ENCODE measurements at places on chromosomes 1 and 21.

DNA sequence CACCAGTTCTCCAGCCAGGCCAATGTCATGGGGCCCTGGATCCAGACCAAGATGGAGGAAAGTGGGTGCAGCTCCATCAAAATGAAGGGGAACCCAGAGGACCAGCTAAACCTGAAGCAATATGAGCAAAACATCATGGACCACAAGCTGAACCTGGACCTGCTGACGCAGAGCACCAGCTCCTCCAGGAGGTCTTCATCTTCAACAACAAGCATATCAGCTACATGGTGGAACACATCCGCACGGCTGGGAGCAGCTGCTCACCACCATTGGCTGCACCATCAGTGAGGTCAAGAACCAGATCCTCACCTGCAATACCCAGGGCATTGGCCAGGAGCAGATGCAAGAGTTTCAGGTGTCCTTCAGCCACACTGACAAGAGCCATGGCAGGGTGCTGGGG, 13.7 kb upstream of the EPHA10 start:
- DNase-seq = no peak

DNA sequence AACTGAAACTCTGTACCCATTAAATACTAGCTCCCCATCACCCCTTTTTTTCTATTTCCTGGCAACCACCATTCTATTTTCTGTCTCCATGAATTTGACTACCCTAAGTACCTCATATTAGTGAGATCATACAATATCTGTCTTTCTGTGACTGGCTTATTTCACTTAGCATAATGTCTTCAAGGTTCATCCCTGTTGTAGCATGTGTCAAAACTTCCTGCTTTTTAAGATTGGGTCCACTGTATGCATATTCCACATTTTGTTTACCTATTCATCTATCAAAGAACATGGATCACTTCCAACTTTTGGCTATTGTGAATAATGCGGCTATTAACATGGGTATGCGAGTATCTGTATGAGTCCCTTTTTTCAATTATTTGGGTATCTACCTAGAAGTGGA, 181.6 kb upstream of the ZNHIT6 start:
- no peak for DNase-seq

DNA sequence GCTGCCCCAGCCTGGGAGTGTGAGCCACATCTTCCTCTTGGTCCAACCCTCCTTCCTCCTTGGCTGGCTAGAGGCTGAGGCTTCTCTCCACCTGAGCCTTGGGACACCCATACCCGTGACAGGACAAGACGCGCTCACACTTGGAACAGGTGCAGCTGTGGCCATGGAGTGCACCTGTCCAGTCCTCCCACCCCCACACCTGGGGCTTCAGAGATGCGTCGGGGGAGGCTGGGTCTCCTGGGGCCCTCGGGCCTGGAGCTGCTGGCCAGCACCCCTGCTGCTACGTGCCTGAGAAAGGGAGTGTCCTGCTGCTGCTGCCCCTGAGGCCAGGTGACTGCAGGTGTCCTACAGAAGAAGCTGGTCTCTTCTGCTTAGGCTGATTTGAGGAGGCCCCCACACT, 37.0 kb upstream of the TMEM52 start:
- DNase-seq = no peak

GRCh38 chr1:17636612-17637011, 97.1 kb downstream of the ARHGEF10L start:
- DNase-seq = no peak

GRCh38 chr1:51912881-51913280, 34.4 kb upstream of the NRDC start:
- no peak for DNase-seq

DNA sequence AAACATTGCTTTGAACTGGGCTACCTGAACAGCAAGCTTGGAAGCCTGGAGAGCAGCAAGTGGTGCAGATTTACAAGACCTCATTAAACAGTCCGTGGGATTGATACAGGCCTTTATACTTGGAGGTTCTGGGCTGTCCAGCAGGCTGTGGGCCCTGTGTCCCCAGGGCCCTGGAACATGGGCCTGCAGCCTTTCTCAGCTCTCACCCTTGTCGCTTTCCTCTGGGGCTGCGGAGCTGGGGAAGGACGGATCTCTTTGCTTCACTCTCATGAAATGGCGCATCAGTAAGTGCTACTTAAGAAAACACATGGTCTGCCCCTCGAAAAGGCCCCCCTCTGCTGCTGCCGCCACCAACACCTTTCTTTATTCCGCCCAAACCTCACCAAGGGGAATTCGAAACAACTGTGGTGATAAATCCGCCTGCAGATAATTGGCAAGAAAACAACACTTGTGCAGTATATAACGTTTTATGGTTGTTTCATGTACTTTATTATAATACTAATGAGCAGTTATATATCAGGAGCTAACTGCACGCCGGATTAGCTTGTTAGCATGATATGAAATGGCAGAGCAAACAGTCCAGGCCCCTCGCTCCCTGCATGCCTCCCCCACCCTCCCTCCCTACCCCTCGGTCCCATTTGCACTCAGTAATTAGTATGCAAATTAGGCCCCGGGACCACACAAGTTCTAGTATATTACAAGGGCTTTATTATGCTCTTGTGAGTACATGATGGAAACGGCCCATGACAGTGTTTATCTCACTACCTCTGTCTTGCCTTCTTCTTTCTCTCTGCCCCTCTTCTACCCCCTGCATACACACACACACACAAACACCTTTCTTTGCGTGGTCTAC, 131.5 kb downstream of the RNF220 start:
- no peak for DNase-seq

DNA sequence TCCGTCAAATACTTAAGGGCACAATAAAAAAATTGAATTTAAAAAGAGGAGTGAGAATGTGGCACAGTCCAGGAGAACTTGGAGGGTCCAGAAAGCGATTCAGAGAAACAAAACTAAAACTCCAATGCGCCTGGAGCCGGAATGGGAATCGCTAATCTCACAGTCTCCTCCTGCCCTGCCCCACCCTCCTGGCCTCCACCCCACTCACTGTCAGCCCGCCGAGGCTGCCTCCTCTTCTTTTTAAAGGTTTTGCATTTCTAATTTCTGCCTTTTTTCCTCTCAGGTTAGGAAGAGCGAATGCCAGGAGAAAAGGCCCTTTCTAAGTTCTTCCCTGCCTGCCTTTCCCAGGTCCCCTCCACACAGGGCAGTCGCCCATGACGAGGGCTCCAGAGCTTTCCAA, 135.3 kb downstream of the ZBTB18 start:
- no peak for DNase-seq

DNA sequence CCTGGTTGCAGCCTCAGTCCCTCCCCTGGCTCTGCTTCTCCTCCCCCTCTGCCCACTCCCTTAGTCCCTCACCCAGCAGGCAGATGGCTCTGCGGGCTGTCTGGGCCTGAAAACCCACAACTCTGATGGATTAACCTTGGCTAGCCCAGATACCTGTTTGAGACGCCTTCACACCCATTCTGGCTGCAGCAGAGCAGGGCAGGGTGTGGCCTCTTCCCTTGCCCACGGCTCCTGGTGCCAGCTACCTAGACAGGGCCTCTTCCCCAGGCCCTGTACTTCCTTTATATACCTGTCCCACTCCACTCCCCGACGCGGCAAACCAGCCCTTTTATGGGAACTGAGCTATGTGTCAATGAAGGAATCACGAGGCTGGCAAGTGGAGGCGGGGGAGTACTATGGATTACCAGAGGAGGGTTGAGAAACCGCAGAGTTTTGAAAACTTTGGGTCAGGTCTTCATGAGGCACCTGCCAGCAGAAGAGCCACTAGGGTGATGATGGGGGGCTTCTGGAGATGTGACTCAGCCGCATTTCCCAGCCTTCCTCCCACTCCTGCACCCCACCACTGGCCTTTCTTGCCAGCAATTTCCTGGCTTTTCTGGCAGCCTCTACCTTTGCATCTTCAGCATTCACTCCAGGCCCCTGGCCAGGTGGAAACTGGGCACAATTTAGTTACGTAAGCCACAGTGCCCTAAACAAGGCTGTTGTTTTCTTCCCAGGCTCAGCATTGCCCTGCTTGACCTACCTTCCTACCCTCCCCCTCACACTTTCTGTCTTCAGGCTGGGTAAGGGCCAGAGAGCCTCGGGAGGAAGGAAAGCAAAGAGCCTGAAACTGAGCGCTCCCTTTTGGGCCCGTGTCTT, at the start of gene CHI3L1:
CHI3L1 (minus strand) TSS at position 259 of the 858 bp plus-strand sequence; CDS start at position 178, 81 bp downstream.
- DNase-seq = no peak

DNA sequence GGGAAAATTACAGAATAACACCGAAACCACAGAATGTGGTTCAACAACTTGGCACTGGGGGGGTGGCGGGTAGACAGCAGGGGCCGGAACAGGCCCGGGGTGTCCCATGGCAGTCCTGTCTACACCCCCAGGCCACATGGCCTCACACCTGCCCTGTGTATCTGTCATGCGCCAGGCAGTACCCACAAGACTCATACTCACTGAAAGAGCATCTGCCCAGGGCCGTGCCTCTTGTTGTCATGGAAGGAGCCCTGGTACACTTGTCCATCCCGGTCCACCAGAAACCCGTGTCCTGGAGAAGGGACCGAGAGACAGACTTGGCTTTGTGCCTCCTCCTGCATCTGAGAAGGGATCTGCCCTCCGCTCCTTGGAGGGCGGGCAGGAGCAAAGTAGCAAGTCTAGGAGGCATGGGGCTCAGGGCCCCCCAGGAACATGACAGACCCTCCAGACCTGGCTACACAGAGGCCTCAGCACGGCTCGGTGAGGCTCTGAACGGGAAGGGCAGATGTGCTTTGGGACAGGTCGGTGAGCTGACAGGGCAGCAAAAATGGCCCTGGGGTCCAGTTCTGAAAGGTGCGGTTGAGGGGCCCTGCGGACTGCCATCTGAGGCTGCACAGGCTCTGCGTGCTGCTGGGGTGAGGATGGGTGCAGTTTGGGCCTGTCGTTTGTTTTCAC, 5.6 kb downstream of the MORN1 start:
- DNase-seq = peak; percentile 61

- no peak for DNase-seq
Observed at GRCh38 chr1:41695118-41695745, 210.7 kb upstream of the EDN2 start.

DNA sequence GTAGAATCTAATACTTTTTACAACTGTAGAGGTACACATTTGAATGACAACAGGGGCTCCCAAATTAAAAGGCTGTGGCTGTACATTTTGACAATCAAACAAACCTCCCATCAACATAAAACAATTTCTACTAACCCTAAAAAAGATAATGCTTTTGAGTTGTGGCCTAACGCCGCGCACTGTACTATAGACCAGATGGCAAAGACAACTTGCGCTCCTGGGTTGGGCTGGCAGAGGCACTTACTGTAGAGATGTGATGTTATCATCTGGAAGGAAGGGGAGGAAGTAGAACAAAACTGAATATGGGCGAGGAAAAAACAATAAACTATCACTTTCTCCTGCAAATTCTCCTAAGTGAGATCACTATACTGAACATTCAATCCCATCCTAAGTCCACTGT, 26.1 kb downstream of the SPRTN start:
- no peak for DNase-seq

- DNase-seq = no peak
Observed at GRCh38 chr1:186882372-186883134, 53.8 kb downstream of the PLA2G4A start.

DNA sequence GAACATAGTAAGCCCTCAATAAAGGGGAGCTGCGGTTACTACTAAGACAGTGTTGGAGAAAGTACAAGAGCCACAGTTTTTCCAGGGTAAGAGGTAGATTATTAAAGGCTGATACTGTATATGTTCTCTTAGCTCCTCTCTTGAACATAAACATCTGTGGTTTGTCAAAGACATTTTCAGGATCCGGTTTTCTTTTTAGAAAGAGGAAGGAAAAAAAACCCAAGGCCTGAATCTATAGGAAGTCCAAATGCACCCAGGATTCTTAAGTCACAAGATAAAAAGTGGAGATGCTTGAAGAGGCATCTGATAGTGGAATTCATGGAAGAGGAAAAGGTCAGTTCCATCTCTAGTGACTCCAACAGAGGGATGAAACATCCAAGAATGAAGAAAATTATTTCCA, 24.6 kb upstream of the SLC45A3 start:
- no peak for DNase-seq

DNA sequence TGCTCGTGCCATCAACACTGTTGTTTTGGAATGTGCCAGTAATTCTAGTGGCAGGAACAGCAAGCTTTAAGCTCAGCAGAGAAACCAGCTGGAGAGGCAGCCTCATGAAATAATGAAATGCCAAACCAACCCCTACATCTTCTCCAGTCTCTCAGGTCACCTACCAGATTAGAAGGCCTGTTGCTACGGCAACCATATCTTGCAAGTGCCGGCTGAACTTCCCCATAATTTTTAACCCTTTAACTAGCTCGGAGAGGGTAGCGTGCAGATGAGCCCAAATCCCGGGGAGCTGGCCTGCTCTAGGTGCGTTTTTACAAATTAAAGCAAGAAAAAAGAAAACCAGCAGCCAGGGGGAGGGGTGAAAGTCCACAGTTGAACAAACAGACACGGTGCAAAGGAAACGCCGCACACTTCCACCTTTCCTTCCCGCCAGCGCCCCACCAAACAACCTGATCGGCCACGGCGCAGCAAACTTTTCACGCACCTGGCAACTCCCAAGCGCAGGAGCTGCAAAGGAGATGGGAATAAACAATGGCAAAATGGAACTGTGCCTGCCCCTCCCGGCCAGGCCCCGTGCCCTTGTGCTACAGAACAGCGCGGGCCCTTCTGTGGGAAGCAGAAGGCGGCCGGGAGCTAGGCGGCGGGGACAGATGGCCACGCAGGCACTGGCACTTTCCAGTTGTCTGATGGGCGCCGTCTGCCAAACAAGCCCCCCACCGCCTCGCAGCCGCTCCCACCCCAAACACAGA, 50.1 kb downstream of the SSBP3 start:
- DNase-seq = peak; percentile 41

DNA sequence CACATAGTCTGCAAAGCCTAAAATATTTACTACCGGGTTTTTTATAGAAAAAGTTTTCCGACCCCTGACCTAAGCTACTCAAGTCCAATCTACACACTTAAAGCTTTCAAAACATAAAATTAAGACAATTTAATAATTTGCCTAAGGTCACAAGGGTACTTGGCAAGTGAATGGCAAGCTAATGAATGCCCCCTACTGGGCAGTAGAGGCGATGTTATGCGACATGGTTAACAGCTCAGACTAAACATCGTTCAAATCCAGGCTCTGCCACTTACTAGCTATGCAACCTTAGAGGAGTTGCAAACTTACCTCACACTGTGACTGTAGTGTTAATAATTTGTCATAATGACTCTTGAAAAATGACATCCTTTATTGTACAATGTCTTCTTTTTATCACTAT, 317.2 kb upstream of the NFIA start:
- DNase-seq = peak; percentile 88

GRCh38 chr1:234697015-234697414, 87.0 kb upstream of the IRF2BP2 start:
- DNase-seq = no peak

DNA sequence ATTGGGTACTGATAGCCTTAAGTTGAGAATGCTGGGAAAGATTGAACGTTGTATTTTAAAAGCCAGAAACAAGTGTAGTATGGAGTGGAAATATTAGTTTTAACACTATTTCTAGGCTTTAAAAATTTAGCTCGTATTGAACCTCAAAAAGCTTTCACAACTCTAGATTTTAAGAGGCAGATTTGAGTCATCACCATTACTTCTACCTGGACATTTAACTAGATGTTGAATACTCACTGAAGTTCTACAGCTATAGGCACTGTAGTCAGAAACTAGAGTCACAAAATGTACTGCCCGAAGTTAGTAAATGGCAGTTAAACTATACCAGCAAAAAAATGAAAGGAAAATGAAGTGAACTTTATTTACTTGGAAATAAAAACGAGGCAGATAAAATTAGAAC, 96.5 kb downstream of the NEK7 start:
- DNase-seq = no peak

GRCh38 chr21:17848228-17848627, 29.1 kb upstream of the C21orf91 start:
- no peak for DNase-seq

GRCh38 chr1:186228749-186229148, 146.3 kb downstream of the TPR start:
- no peak for DNase-seq
